ENCODE measurements at places on chromosomes 6 and 20.

DNA sequence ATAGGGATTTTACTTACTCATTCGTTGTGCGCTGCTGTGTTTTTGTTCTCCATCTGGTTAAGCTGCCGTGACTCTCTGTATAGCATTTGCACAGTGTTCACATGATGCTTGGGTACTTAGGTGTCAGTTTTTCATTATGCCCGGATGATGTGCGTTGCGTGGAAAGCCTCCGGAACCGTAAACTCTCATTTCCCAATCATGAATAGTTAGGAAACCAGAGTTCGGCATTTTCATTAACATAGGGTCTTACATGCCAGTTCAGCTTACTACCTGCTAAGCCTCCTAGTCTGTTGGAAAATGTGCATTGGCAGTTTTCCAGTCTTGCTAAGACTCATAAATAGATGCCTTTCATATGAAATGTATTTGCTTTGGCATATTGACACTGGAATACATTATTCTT is 483.4 kb upstream of the FLRT3 start:
- DNase-seq: no peak

DNA sequence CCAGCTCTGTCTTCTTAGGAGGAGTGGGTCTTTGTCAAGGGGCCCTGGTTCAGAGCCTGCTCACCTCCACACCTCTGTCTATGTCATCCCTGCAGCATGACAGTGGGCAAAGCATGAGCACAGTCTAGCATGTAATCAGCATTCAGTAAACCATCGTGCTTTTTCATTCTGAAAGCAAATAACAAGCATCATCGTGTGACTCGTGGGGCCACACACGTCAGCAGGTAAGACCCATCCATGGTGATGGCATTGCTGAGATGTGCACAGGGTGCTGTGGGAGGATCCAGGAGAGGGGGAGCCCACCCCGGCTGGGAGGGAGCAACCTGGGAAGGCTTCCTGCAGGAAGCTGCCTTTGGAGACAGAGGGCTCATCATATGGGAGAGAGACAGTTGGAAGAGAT is 106.7 kb downstream of the TMEM242 start:
- no peak for DNase-seq

- DNase-seq: no peak
Measured at GRCh38 chr20:7196481-7196880, 429.0 kb downstream of the BMP2 start.

GRCh38 chr20:57409672-57410397 is 18.6 kb downstream of the RBM38 start:
- no peak for DNase-seq

DNA sequence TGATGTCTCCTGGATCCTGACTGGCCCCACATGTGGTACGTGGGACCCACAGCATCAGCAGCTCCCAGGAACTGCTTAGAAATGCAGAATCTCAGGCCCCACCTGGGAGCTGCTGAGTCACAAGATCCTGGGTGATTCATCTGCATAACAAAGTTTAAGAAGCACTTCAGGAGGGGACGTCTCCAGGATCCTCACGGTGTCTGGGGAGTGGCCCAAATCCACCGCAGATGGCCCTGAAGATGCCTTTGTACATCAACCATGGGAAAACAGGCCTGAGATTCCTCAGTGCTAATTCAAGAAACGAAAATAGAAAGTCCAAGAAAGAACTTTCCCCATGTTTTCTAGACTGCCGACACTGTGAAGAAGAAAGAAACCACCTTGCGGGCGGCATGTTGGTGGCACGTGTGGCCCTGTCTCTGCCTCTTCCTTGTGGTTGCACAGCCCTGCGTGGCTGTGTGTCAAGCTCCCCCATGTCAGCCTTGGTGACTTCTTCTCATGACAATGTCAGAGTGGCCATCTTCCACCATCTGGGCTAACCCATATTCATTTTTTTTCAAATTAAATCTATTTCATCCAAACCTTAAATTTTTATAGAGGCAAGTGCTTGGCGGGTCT is 26.1 kb downstream of the RRBP1 start:
- no peak for DNase-seq
